ENCODE measurements at places on chromosomes 2 and 18. TPM values are rescaled to one million over a fixed set of nuclear protein-coding genes. Genes with fewer than 3 reads are reported as not detected.

NETO1 gene
- polyA plus RNA-seq, result not detected

DIPK1C gene
- polyA plus RNA-seq, result not detected

FLACC1 gene
- polyA plus RNA-seq, result 3.1 TPM

GRCh38 chr2:235719146-235719942 is 225.5 kb downstream of the AGAP1 start:
- no peak for DNase-seq

TPGS2 gene
- polyA plus RNA-seq, result 56.9 TPM

SCYGR5 gene
- not detected for polyA plus RNA-seq

GBX2 gene
- not detected for polyA plus RNA-seq

DNA sequence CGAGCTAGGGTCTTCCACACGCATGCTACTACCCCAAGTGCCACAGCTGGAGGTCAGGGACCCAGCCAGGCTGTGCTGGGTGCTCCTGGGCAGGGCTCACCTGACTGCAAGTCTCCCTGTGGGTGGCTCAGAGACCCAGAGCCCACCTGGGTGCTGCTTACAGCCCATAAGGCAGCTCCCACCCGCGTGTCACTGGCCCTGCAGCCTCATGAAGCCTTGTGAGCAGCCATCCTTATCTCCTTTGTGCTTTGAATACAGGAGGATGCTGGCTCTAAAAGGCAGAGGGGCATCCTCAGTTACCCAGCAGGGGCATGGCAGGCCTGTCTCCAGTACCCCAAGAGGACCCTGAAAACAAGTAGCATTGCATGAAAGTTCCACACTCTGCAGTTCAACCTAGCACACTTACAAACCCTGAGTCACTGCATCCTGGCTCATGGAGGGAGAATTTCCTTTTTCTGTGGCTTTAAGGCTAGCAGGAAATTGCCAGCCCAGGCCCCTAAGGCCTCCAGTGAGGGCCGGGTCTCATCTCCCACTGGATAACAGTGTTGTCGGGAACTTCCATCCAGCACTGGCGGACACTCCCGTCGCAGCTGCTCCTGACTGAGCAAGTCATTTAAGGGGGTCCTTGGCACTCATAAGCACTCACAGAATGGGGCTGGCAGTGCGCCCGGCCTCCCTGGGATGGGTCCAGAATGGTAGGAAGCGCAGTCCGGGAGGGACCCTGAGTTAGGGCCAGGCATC is 137.1 kb downstream of the RPIA start:
- no peak for DNase-seq

SIX2 gene
- polyA plus RNA-seq, result not detected

DNA sequence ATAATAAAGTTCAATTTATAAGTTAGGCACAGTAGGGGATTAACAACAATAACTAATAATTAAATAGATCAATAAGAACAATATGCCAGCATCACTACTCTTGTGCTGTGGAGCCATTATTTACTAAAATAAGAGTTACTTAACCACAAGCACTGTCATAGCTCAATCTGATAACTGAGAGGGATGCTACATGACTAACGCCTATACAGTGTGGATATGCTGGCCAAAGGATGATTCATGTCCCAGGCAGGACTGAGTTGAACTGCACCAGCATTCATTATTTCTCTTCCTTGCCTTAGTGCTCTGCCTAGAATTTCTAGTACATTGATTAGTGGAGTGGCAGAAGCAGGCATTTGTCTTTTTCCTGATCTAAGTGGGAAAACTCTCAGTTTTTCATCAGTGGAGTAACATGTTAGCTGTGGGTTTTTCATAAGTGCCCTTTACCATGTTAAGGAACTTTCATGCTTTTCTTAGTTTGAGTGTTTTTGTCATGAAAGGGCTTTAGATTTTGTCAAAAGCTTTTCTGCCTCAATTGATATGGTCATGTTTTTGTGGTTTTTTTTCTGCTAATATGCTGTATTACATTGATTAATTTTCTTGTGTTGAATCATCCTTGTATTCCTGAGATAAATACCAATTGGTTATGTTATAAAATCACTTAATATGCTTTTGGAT is 21.7 kb downstream of the KIAA1328 start:
- DNase-seq, result no peak

DNA sequence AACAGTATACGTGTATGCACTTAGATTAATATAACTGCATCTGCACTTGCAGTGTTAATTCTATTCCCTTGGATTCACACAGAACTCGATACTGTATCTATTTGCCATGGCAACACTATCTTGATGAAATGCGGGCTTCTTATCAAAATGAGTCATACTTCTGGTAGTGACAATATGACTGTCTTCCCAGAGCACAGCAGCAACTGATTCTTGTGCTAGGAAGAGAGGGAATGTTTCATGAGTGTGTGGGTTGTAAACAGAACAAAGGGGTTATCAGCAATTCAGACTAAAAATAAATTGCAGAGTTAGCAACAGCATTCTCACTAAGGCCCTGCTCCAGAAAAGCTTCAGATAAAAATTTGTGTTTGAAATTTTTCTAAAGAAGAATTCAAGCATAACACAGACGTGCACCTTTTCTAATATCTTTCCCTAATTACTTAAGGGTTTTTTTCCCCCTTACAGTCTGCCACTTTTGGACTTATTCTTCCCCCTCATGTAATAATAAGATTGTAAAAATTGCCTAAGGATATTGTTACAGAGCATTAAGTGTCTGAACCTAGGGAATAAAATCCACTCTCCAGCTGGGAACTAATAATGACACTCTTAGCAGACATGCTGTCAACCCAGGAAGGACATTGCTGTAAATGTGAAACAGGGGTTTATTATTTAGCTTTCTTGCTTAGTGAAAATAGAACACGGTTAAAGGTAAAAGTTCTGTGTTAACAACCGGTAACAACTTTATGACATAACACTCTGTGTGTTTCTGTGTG is 99.9 kb upstream of the SLC38A11 start:
- no peak for DNase-seq

GRCh38 chr2:3644246-3644525 is 13.8 kb upstream of the ALLC start:
- DNase-seq, result no peak

- no peak for DNase-seq
These were observed 84.6 kb downstream of the DNMT3A start for GRCh38 chr2:25257032-25257552.

GRCh38 chr18:73365018-73365417 is 497.2 kb upstream of the NETO1 start:
- no peak for DNase-seq

DHRS9 gene
- not detected for polyA plus RNA-seq

DNA sequence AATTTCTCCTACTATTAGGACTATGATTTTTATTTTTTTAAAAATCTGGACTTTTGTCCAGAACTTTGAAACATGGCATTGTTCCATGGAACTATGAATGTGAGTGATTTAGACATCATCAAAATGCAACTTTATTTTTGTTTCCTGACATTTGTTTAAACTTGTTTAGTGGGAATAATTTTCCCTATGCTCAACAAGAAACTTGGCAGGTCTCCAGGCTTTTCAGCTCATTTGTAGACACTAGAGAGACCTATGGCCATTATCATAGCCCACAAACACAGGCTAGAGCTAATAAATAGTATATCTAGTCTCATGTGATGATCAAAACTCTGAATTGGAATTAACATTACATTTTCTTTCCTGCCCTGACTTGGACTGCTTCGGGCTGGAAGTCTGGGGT is 145.1 kb upstream of the CELF4 start:
- DNase-seq, result no peak

GRCh38 chr18:63083020-63083531 is 236.5 kb downstream of the BCL2 start:
- DNase-seq, result no peak

- DNase-seq, result no peak
These were observed 2.6 kb upstream of the RFX8 start for GRCh38 chr2:101477556-101477955.

CFAP53 gene
- 0.09 TPM for polyA plus RNA-seq

DNA sequence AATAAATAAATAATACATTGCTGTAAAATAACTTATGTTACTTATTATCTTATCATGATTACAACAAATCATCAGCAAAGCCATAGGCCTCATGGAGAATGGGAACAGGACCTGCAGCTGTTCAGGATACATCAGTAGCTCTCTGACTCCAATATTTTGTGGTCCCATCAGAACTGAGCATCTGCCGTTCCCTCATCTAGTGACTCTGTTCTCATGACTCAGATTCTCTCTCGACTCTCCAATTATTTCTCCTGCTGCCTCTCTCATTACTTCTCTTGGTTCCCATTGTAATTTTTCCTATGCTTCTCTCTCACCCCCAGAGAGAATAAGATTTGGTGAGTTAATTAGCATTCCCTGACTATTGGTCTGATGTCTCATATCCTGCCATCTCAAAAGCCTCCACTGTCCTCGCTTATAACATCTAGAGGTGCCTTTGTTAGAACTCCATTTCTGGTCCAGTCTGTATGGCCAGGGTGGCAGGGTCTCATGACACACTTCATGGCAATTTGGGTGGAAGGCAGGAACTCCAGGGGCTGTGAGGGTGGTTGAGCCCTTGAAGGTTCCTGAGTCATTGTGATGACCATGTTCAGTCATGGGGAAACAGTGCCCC is 78.0 kb upstream of the TANC1 start:
- no peak for DNase-seq

- DNase-seq, result no peak
These were observed 241.4 kb upstream of the FBXO11 start for GRCh38 chr2:48147719-48148118.

- DNase-seq, result no peak
These were observed 11.7 kb downstream of the CNDP1 start for GRCh38 chr18:74546007-74546406.

DNAJC5G gene
- not detected for polyA plus RNA-seq

GRCh38 chr2:20575414-20575813 is 75.5 kb downstream of the HS1BP3 start:
- no peak for DNase-seq

GRCh38 chr2:11514081-11514730 is 19.6 kb upstream of the GREB1 start:
- DNase-seq, result no peak

THSD7B gene
- not detected for polyA plus RNA-seq

DNA sequence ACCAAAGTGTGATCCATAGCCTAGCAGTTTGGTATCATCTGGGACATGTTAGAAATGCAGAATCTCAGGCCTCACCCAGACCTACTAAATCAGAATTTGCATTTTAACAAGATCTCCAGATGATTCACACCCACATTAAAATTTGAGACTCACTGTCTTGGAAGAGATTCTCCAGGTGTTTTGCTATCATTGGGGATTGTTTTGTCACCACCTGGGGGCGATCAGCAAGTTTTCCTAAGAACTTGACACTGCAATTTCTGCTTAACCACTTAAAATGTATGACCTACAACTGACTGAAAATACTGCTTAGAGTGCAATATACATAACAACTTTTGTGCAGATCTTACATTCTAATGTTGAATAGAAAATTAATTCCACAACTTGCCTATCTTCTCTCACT is 18.9 kb upstream of the ITGA4 start:
- DNase-seq, result no peak

GRCh38 chr2:605674-606608 is 71.3 kb downstream of the TMEM18 start:
- DNase-seq, result no peak

GRCh38 chr2:39306626-39307025 is 62.9 kb upstream of the CDKL4 start:
- DNase-seq, result no peak

STK17B gene
- polyA plus RNA-seq, result 149 TPM

TRAPPC8 gene
- polyA plus RNA-seq, result 29.9 TPM

- DNase-seq, result no peak
These were observed 264.7 kb downstream of the CYP26B1 start for GRCh38 chr2:71882949-71883472.

GRCh38 chr18:2883076-2883735 is 36.4 kb downstream of the EMILIN2 start:
- peak; percentile 48 for DNase-seq

ITGA6 gene
- polyA plus RNA-seq, result 102 TPM

DYNAP gene
- not detected for polyA plus RNA-seq

ACOXL gene
- not detected for polyA plus RNA-seq

DNA sequence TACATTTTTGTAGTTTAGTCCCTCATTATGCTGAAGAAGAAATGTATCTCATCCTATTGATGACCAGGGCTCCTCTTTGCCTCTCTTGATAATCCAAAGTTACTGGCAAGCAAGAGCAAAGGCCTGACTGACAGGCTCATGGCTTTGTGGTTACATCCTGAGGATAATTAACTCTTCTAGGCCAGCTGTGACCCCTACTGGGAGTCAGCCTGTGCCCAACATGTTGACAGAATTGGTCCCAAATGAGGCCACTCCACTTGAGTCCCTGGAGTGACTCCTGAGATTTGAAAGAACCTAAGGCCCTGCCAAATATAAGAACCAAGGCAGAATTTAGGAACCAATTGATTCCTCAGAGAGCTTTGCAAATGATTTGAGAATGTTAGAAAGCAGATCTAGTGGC is 973.8 kb upstream of the CELF4 start:
- DNase-seq, result no peak

DNA sequence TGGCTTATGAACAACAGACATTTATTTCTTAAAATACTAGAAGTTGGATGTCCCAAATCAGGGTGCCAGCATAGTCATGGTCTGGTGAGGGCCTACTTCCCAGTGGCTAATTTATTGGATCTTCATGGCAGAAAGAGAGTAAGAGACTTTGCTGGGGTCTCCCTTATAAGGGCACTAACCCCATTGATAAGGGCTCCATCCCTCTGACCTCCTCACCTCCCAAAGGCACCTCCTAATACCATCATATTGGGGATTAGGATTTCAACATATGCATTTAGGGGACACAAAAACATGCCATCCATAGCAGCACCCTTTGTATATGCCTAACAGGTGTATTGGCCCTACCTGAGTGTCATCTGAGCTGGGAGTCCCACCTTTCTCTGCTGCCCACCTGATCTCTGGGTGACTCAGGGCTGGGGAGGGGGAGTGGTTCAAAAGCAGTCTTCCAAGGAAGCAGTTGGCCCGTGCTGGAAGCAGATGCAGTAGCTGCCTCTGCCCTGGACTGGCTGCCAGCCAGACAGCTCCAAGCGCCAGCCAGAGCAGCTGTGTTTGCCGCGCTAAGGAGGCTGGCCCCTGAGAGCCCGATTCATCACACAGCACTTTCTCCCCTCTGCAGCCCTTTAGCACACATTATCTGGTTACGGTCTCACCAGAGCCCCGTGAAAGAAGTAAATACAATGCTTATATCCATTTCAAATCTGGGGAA is 84.6 kb downstream of the SMAD7 start:
- no peak for DNase-seq

- DNase-seq, result no peak
These were observed 143.1 kb downstream of the SETBP1 start for GRCh38 chr18:44823782-44824181.

DNA sequence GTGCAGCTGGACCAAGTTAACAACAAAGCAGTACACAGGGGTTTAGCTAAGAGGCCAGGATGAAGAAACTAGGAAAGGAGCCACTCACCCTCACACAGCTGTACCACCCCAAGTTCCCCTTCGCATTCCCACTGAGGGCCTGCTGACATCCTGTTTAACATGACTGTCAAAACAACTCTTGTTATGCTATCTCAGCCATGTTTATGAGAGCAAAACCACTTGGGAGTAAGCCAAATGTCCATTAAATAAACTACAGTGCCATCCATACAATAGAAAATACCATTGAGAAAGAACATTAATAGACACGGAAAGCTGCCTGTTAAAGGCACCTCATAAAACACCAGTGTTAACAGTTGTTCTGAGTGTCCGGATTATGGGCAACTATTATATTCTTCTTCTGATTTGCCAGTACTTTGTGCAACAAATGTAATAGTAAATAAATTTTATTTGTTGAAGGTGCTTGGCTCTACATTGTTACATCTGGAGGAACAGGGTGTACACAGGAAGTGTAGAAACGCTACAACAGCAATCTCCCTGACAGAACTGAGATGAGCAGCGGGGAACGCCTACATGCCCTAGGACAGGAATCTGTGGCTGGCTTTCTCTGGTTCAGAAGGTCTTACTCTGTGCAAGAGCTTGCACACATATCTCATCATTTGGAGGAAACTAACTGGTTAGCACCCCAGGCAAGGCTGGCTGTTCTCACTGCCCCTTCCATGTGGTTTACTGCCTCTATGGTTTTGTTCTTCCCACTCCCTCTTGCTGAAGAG is 85.6 kb downstream of the EHD3 start:
- DNase-seq, result peak; percentile 11

All from naive thymus-derived CD4-positive, alpha-beta T cell (primary cell).